Stimulated activated CD8-positive, alpha-beta memory T cell treated with anti-CD3 and anti-CD28 coated beads, Interleukin-4, amount 100 ng/mL, for 4 hours (primary cell): ENCODE measurements at places on chromosomes 4 and X.
A peak's percentile ranks its signal among the peaks of the same experiment; 100 is the strongest.

DNA sequence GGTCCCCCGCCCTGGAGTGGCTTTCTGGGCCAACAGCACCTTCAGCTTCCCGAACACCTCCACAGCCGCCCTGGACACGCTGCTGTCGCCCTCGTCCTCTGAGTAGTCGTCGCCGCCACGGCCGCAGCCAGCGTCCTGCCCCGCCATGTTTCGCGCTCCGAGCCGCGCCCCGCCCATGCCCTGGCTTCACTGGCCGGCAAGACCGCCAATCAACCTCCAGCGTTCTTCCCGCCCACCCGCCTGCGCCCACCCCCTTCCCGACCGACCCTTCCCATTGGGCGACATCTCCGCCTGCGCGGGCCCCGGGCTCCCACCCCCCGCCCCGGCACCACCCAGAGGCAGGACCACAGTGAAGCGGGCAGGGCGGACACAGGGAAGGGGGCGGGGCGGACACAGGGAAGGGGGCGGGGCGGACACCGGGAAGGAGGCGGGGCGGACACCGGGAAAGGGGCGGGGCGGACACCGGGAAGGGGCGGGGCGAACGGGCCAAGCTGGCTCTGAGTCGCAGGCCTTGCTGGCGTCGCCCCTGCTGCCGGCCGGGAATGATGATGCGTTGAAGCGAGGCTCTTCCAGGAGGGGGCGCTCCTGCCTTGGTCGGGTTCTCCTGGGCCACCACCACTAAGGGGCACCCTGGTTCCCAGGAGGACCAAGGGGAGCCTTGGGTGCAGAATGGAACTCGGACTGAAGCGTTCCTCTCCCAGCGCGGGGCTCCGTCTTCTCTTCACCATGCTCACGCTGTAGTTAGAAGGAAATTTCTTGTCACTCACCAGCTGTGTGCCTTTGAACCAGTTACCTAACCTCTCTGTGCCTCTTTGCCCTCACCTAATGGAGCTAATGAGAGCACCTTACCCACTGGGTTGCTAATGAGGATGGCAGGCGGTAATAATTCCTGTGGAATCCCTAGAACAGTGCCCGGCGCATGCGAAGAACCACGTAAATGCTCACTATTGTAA, at the start of gene HAUS7:
TSS of gene HAUS7 (minus strand) at position 166 of the 953 bp plus-strand sequence. CDS start at position 147, 19 bp downstream.
- peak; percentile 73 for DNase-seq

DNA sequence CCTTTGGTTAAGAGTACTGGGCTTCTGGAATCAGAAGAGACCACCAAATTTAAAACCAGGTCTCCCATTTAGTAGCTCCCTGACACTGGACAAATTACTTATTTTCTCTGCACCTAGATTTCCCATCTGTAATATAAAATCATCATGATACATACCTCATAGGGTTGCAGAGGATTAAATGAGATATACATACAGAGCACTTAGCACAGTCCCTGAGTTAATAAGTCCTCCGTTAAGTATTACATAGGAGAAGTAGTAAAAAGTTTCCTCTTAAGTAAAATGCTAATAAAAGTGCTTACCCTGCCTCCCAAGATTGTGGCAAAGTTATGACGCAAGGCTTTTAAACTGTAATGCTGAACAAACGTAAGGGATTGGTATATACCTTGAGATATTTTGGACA, 539 bp upstream of the CHIC1 start:
- no peak for DNase-seq

DNA sequence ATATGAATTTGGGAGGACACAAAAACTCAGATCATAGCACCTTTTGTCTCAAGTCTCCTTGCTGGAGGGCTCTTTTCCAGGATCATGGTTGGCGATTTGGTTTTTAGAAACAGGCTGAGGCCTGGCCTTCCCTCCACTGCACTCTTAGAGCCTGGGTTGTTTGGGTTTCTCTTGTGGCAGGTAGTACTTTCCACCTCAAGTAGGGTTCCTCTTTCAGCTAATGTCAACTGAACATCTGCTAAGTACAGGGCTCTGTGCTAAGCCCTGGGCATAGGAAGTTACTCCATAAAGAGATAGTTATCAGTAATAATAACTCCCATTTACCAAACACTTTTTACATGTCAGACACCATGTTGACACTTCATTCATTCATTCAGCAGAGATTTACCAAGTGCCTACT, 28.2 kb upstream of the APLN start:
- DNase-seq: no peak

- no peak for DNase-seq
Measured at GRCh38 chrX:66019974-66020373, 19.9 kb downstream of the VSIG4 start.

DNA sequence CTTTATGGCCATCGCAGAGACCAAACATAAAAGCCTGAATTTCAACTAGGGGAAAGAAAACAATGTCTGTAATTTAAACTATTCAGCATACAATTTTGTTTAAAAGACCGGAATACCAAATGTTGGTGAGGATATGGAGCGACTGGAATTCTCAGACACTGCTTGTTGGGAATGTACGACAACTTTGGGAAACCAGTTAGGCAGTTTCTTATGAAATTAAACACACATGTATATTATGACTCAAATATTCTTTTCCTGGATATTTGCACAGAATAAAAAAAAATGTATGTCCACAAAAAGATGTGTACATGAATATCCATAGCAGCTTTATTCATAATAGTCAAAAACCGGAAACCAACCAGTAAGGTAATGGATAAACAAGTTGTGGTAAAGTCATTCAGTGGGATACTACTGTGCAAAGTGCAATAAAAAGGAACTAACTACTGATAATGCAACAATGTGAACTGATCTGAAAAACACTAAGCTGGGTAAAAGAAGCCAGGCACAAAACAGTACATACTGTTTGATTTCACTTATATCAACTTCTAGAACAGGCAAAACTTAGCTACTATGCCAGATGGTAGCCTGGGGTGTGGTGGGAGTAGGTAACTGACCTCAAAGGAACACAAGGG, 152.7 kb upstream of the FTHL17 start:
- DNase-seq: no peak

- no peak for DNase-seq
Measured at GRCh38 chr4:165308606-165309005, 18.9 kb upstream of the MSMO1 start.

DNA sequence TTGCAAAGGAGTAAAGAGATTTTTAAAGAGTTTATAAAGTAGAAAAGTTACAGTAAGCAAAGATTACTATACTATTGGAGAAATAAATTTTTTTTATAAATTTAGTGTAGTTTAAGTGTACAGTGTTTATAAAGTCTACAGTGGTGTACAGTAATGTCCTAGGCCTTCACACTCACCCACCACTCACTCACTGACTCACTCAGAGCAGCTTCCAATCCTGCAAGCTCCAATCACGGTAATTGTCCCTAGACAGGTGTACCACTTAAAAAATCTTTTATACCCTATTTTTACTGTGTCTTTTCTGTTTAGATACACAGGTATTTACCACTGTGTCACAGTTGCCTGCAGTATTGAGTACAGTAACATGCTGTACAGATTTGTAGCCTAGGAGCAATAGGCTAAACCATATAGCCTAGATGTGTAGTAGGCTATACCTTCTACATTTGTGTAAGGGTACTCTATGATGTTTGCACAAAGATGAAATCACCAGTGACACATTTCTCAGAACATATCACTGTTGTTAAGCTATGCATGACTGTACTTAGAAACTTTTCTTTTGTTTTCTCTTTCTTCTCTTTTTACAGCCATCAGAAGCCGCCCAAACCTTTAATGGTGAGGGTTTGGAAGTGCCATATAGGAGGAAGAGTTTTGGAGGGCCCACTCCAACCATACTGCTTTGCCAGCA, 11.8 kb upstream of the SH3RF1 start:
- DNase-seq: no peak

DNA sequence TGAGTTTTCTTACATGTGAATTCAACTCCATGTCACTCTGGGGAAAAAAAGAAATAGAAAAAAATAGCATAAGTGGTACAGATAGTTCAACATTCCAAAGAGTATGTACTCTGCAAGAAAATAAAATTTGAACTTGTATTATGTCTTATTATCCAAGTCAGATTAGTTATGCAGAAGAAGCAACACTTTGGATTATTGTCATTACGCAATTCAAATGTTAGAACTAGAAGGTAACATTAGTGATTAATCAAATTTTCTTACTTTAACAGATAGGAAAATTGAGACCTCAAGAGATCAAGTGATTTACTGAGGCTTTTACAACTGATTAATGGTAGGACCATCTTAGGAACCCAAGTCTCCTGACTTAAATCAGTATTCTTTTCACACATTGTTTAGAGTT, 159.1 kb downstream of the STIM2 start:
- no peak for DNase-seq

DNA sequence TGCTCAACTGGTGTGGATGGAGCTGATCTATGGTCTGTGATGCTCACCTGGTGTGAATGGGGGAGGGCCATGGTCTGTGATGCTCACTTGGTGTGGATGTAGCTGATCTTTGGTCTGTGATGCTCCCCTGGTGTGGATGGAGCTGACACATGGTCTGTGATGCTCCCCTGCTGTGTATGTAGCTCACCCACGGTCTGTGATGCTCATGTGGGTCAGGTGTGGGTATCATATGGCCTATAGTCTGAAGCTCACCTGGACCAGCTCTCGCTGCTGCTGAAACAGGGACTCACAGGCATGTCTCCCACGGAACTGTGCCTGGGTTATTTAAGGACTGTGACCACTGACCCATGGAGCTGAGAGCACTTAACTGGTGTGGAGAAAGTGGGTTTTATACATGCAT, 109.7 kb downstream of the CRLF2 start:
- DNase-seq: no peak

DNA sequence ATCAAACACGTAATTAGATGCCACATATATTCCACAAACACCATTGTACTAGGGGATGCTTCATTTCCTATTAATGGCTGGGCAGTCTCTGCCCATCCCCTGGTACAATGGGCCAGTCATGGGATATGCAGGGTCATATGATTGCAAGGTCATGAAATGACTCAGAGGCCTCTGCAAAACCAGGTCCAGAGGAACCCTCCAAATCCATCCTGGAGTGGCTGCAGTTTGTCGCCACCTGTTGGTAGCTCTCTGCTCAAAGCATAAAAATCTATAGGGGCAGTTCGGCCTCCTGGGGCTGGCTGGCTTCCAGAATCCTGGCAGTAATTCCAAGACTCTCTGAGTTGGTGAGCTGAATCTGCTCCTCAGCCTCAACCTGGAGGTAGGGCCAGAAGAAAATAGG, 22.9 kb upstream of the PUDP start:
- peak; percentile 6 for DNase-seq

DNA sequence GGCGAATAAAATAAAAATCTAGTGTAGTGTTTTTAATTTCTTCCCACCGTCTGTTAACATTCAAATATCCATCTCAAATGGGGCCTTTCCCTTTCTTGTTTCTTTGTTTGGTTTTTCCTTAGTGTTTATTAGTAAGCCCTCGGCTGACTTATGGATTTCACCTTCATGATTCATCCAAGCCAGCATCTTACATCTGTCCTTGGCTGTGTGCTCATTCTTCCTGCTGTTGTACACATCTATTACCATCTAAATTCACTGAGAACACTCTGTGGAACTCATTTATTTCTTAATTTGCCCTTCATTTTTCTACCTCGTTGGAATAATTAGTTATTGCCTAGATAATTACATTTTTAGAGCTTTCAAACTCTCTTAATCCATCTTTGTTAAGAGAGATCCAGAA, 84.9 kb downstream of the SPCS3 start:
- no peak for DNase-seq

DNA sequence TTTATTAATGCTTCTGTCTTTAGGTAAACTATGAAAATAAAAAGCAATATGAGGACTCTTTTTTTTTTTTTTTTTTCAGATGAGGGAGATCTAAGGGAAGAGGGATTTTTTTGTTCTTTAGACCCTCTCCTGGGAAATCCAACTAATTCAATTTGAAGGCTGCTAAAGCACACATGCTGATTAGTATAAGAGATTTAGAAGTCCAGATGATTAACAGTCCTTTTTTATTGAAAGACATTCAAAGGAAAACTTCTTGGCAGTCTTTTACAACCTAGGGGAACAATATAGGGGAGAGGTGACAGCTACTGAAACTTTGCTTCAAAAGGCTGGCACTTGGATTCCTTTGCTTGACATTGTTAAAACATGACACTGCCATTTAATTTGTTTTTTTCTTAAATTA, 602.5 kb downstream of the RAPGEF2 start:
- no peak for DNase-seq

GRCh38 chrX:131987252-131987651, 35.9 kb upstream of the STK26 start:
- DNase-seq: no peak

- DNase-seq: no peak
Measured at GRCh38 chr4:153764601-153765368, 5.0 kb upstream of the RNF175 start.

GRCh38 chrX:43970528-43970927, 2.7 kb downstream of the NDP start:
- no peak for DNase-seq

DNA sequence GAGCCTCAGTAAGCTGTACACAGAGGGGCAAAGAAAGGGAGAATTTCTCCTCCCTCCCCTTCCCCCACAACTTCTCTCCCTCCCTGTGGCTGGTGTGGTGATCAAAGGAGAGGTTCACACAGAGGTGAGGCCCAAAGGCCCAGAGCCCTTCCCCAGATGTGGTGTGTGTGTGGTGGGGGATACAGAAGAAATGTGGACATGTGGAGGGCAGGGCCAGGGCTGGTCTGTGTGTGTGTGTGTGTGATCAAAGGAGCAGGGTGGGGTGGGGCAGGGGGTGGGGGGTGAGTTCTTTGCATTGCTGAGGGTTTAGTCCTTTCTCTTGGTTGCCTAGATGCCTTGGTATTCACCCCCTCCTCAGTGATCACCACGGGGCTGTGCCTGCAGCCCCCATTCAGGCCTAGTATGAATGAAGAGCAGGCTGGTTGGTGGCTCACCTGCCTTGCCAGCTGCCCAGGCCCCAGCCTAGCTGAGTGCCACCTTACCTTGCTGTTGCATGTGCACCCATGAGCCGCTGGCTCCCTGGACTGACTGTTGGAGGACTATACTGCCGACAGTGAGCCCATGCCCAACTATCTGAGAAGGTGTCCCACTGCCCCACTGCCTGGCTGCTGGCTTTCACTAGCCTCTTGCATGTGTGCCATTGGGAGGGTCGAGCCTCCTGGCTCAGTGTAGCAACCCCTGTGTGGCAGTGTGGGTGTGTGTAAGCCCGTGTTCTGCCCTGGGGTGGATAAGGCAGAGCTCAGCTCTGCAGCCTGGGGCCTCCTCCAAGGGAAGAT, 101.9 kb downstream of the EFNB1 start:
- DNase-seq: no peak

GRCh38 chr4:116585246-116585645, 500.1 kb downstream of the TRAM1L1 start:
- no peak for DNase-seq

- DNase-seq: no peak
Measured at GRCh38 chr4:77451530-77451929, 154.1 kb upstream of the CXCL13 start.

- DNase-seq: no peak
Measured at GRCh38 chrX:40962793-40963407, 122.3 kb upstream of the USP9X start.

DNA sequence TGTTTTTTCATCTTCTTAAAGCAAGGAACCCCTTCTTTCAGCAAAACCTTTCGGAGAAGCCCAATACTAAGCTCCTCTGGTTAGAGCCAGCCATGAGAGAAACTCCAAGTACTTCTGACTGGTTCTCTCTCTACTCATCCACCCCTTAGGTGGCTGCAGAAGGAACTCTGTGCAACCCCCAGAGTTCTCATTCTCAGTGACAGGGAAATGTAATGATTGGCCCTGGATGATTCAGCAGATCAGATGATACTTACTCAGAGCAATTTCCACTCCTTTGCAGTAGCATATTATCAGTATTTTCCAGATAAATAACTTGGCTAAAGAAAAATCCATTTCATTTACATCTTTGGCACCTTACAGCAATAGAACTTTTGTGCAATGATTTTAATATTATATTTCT, 3.2 kb downstream of the SPP1 start:
- no peak for DNase-seq
